Renal pelvis (tissue), 12 donors: ENCODE measurements at places on chromosomes 2 and 18.

- DNase-seq: no peak
These were observed 99.8 kb upstream of the FSIP2 start for GRCh38 chr2:185638771-185639170.

GRCh38 chr2:203462308-203462707, 72.8 kb downstream of the RAPH1 start:
- no peak for DNase-seq

GRCh38 chr2:59885541-59885940, 667.9 kb downstream of the BCL11A start:
- DNase-seq: no peak

DNA sequence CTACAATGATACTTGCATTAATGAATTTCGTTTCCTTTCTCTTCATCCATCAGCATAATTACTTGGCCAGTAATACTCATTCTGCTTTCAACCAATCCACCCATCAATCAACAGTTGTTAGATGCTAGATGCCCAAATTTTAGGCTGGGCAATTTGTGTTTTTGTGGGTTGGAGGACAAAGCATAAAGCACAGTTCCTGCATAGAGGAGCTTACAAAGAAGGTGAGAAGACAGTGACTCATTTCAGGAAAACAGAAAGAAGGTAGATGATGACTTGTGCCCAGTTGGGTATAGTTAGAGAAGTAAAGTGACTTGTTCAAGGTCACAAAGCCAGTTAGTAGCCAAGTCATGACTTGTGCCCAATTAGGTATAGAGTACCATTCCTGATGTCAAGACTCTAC, 1186.8 kb upstream of the CELF4 start:
- DNase-seq: no peak

- DNase-seq: peak; percentile 43
These were observed 87.9 kb downstream of the ICOS start for GRCh38 chr2:204024503-204024902.

- DNase-seq: no peak
These were observed 84.4 kb upstream of the LYPD1 start for GRCh38 chr2:132754392-132754791.
